ENCODE measurements at places on chromosomes 16 and 17.

- DNase-seq: no peak
These were observed 4.7 kb upstream of the PIPOX start for GRCh38 chr17:29038085-29038795.

DNA sequence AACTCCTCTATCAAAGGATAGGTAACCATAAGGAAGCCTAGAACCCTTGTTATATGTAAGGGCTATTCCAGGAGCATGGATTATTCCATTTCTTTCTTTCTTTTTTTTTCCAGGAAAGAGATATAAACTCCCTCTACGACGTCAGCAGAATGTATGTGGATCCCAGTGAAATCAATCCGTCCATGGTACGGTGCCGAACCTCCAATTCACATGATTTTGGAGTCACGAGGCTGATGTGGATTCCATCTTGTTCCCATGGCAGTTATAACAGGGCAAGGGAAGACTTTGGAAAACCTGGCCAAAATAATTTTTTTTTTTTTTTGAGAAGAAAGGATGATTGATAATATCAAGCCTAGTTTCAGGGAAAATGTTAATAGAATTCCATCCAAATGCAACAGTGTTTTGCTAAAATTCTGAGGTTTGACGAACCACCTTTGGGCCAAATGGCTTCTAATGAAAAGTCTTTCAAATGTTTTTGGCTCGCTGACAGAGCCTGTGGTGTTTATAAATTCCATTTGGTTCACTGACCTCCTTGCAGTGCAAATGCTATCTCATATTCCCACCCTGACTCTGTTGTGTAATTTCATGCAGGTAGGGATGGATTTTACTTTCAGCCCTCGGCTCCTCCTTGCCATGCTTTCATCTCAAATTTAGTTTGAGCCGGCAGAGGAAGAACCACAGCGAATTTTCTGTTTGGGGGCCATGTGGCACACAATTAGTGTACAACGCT is 90.0 kb downstream of the SDR42E1 start:
- no peak for DNase-seq

DNA sequence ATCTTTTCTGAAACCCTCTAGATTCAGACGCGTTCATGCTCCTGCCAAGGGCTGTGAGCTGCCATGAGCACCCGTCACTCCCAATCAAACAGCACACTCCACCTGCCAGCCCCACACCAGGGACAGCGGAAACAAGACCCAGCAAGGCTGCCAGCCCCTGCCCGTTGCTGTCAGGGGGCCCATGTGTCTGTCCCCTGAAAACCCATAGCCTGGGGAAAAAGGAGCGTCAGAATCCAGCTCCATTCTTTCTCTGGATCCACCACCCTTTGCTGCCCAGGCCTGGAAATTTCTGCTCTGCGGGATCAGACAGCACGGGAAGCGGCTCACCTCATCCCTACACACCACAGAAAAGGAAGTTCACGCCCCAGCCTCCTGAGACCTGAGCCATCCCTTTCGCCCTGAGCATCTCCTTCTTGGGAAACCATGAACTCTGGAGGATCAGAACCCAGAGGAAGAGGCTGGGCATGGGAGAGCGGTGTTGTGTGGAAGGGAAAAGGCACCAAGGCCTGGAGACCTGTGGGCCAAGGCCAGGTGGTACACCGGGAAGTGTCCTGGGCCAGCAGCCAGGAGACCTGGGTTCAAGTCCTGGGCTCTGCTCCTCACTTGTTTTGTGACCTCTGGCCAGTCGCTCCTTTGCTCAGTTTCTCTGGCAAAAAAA is 51.5 kb upstream of the RCVRN start:
- no peak for DNase-seq

GRCh38 chr16:12122202-12122601 is 145.7 kb downstream of the SNX29 start:
- DNase-seq: no peak

GRCh38 chr16:17647879-17648872 is 177.4 kb upstream of the XYLT1 start:
- no peak for DNase-seq

Measured in esophagus squamous epithelium (tissue), 5 donors.